ENCODE measurements at places on chromosomes 11 and 22. TPM values are rescaled to one million over a fixed set of nuclear protein-coding genes. Genes with fewer than 3 reads are reported as not detected.

Gene NPAS4
- 3.1 TPM for total RNA-seq

Gene PLAAT2
- not detected for total RNA-seq

Gene PDGFD
- total RNA-seq, result 24.3 TPM

Gene GGTLC2
- total RNA-seq, result 0.29 TPM

Gene TRPC6
- total RNA-seq, result 12.7 TPM

Gene OR2D2
- 0.70 TPM for total RNA-seq

Gene SAC3D1
- total RNA-seq, result 7.8 TPM

Gene PRR33
- total RNA-seq, result 1.3 TPM

Gene HTR3B
- total RNA-seq, result not detected

Gene FJX1
- 16.4 TPM for total RNA-seq

Measured in metanephros (tissue), 2 donors.